Dorsolateral prefrontal cortex (tissue), 122 donors: ENCODE measurements at places on chromosomes 4 and X.

GRCh38 chr4:89889289-89889688, 5.4 kb upstream of the MMRN1 start:
- no peak for DNase-seq

DNA sequence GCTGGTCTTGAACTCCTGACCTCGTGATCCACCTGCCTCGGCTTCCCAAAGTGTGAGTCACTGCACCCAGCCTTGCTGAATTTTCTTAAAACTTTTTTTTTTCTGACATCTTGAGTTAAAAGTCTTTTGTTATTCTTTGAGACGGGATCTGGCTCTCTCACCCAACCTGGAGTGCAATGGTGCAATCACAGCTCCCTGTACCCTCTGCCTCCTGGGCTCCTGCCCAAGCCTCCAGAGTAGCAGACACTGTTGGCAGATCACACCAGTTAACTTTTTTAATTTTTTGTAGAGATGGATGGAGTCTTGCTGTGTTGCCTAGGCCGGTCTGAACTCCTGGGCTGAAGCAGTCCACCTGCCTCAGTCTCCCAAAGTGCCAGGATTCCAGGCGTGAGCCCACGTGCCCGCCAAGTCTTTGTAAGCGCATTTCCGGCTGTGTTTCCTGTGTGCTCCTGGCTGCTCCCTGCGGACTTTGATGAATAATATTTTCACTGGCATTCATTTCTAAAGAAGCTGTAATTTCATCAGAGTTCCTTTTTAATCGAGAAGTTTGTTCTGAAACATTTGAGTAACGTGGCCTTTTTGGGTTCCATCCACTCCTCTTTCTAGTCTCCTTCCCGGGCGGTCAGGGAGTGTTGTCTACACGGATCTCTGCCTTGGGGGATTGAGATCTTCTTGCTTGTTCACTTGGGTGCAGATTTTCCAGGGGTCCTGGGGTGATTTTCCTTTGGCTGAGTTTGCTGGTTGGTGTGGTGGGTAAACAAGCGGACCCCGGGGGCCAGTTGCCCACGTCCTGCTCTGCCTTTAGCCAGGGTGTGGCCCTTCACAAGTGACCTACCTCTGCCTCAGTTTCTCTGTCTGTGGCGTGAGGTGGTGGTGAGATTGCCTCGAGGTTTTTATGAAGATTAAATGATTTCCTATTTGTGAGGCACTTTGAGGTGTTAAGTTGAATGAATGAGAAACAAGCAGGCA, 44.4 kb downstream of the PCGF3 start:
- no peak for DNase-seq

DNA sequence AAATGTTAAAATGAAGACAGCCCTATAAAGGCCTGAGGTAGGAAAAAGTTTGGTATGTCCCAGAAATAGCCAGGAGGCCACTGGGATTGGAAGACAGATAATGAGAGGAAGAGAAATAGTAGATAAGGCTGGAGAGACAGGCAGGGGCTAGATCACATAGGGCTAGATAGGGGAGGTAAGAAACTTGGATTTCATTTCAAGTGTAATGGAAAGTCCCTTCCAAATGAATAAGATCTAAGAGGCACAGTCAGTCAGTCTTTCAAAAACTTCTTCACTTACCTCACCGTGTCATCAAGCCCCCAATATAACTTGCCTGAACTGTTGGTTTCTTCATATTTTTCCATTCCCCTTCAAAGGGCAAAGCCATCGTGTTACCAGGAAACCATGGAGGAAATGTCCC, 121.8 kb downstream of the SPCS3 start:
- DNase-seq = no peak

- DNase-seq = no peak
Observed at GRCh38 chrX:31717474-31717873, 645.6 kb upstream of the FTHL17 start.

GRCh38 chr4:40124690-40125089, 68.0 kb downstream of the N4BP2 start:
- DNase-seq = no peak

GRCh38 chrX:105150036-105150435, 70.5 kb downstream of the TEX13A start:
- DNase-seq = no peak

DNA sequence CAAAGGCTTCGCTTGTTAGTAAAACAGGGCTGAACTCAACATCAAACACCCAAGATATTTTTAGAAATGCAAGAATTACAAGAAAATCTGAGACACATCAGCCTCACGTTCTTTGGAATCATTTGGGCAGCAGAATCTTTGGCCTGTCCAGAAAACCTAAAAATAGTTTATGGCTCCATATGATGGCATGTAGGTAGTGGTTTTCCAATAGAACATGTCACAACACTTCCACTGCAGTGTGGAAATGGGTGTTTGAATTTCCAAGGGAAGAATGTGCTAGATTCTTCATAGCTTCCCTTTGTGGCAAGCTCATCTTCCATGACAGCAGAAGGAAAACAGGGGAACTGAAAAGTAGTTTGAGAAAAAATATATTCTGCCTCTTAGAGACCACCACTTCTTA, 118.8 kb downstream of the ARHGAP6 start:
- DNase-seq = no peak

DNA sequence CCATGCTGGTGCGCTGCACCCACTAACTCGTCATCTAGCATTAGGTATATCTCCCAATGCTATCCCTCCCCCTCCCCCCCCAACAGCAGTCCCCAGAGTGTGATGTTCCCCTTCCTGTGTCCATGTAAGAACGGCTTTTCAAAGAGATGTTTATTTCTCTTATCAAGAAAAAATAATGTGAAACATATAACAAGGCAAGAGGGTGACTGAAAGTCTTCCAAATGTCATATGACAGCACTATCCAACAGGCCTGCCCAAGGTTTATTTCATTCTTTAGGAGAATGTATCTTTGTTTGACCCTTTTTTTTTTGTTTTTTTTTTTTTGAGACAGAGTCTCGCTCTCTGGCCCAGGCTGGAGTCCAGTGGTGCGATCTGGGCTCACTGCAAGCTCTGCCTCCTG, 29.9 kb upstream of the REPS2 start:
- DNase-seq = no peak

DNA sequence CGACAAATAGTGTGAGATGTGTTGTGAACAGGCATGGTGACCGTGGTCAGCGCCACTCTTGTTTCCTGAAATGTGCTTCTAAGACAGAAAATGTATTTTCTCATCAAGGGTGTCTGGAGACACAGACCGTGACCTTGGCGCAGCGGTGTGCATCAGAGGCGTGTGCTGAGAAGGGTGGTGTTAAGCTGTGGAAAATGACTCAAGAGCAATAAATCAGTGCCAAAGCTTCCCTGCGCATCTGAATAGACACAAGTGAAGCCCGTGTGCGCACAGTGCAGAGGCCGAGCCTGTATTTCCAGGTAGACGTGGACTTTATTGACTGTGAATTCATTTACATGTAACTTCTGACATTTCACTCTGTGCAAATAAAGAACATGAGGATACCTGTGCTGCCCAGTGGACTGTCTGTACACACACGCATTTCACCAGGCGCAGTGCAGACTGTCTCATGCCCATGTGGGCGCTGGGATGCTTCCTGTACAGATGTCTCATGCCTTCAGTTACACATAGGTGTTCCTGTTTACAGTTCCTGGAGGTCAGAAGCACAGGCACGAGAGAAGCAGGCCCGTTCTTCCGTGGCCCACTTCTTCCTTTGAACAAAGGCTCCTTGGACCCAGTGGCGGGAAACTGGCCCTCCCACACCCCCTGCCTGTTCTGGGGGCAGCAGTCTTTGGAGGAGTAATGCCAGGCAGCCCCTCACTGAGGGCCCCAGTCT, 31.9 kb downstream of the NSG1 start:
- no peak for DNase-seq

DNA sequence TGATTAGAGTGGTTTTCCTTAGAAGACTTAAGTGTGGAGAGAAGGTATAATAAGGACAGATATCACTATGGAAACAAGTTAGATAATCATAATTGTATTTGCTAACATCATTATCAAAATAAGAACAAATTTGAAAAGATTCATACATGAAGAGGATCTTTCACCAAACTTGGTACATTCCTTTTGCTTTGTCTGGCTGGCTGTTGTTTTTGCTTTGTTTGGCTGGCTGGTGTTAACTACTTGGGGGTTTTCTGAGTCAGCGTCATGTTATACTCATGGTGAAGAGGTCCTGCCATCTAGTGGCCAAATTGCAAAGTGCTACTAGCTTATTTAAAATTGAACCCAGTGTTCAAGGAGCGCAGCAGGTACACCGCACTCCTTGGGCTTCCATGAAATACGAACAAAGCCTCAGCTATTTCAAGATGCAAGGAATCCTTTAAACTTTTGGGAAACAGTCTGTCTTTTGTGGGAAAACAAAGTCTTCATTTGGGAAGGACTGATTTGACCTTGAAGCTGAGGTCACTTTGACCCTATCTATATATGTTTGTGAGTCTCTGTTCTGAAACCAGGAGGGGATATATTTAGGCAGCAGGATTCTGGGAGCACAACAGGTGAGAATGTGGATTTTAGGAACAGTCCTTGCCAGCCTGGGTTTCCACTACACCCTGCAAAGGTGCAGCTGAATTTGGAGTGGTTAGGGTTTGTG, 129.7 kb downstream of the PLS3 start:
- peak; percentile 29 for DNase-seq

DNA sequence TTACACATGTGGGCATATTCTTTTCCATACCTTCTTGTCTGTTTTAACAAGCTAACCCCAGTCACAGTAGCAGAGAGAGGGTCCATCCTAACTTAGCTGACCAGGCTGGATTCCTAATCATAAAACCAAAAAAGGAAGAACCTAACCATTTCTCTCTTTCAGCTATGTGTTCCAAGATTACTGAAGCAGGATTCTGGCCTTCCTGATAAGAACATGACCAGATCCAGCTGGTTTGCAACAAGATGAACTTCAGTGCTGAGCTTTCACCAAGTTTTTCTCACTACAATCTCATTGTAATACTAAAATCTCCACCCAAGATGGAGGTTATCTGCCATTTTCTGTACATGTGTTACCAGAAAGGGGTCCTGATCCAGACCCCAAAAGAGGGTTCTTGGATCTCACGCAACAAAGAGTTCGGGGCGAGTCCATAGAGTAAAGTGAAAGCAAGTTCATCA, 20.4 kb upstream of the UBA6 start:
- DNase-seq = no peak

GRCh38 chr4:119093042-119093827, 42.4 kb upstream of the MYOZ2 start:
- DNase-seq = no peak

- no peak for DNase-seq
Observed at GRCh38 chrX:78314561-78314960, 12.8 kb downstream of the CYSLTR1 start.

GRCh38 chr4:138697851-138698250, 317.7 kb upstream of the NOCT start:
- DNase-seq = no peak

DNA sequence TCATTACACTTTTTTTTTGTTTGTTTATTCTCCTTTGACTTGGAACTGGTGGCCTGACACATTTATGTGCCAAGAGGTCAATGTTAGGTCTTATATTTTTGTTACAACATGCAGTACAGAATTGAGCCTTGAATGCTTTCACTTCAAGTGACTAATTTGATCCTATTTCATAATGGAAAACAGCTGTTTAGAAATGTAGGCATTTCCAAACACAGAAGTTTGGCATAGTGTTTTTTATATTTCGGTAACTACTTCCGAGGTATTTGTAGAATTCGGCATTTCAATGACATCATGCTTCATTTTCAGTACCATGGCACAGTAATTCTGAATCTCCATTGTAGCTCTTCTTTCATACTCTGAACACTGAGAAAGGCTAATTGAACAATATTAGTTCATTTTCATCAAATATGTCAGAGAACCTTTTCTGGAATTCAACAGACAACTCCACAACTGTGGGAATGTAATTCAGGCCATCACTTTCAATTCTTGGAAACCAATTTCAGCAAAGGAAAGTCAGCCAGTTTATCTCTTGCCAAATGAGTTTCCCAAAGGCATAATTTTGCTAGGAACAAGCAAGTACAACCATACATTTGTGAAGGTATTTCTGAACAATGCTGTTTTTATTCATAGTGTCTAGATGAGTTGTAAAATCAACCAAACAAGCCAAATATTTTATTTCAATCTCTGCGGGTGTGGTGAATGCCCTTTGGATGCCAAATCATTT, 11.4 kb downstream of the FAM120C start:
- DNase-seq = no peak

GRCh38 chr4:23233596-23233995, 540.9 kb downstream of the GBA3 start:
- no peak for DNase-seq

DNA sequence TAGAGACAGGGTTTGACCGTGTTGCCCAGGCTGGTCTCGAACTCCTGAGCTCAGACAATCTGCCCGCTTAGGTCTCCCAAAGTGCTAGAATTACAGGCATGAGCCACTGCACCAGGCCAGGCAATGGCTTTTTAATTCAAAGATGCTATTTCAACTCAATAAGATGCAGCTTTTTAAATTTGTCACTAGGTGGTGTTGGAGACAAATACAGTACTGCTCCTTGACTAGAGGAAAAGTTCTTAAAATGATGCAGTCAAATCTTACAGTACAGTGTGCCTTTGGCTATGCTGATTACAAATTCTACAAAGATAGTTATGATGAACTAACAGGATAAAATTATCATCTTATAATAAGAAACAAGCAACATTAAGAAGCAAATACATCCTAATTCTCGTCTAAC, 441.1 kb downstream of the KCNIP4 start:
- no peak for DNase-seq

DNA sequence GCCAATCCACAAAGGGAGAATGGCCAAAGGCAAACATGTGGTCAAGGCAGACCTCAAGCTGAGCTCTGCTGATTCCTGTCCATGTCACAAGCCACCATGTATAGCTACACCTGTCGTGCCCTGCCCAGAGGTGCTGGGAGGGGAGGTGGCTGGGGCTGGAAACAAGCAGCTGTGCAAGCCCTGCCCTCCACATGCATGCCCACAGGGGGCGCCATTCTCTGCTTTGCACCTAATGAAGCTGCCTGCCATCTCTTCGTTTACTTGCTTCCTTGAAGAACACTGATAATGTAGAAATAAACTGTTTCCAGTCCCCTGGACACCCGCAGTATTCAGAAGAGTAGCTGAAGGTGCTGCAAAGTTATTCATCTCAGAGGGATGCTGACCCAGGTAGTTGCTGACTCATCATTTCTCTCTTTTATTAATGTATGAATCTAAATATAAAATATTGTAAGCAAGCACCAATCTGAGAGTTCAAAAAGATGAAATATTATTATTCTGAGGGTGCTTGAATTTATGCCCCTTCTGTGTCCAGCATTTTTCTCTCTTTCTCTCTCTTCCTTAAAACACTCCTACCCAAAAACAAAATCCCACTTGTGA, 278.6 kb downstream of the ADGRA3 start:
- DNase-seq = no peak

GRCh38 chrX:154739952-154740465, 10.9 kb downstream of the GAB3 start:
- DNase-seq = no peak

DNA sequence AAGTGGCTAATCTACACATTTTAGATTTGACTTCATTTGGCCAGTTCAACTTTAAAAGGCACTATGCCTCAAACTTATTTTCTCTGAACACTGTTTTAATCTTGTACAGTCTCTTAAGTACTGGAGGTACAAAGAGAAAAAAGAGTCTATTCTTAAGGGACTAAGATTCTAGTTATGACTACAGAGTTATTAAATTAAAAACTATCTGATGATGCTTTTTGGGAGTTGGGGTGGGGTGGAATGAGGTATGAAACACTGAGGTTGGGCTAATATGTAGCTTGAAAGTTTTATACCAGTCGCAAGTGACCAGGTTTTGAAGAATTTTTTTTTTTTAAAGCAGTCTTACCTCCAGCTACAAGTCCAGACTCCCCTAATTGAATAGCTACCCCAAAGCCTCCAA, 17.7 kb upstream of the GPR34 start:
- no peak for DNase-seq

GRCh38 chr4:76540486-76540885, 105.5 kb downstream of the SHROOM3 start:
- DNase-seq = no peak
